NCI-H226 (cell line): ENCODE measurements at places on chromosomes 11 and 22.

- no peak for DNase-seq
Measured at GRCh38 chr11:69862331-69862771, 43.1 kb upstream of the FGF3 start.

DNA sequence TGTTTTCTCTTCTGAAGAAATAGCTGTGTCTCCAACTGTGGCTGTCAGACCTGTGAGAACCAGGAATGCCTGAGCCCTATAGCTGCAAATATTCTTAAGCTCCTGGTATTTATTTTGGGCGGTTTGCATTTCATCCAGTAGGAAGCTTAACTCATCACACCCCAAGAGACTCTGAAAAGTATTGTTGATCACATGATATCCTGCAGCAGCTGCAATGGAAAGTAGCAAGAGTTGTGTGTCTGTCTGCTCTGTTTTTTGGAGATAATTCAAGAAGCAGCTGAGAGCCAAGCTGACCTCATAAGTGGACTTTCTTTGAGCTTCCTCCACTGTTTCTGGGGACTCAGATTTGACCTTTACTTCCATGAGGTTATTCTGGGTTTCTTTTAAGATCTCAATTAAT is 36.4 kb upstream of the MRPL17 start:
- no peak for DNase-seq

DNA sequence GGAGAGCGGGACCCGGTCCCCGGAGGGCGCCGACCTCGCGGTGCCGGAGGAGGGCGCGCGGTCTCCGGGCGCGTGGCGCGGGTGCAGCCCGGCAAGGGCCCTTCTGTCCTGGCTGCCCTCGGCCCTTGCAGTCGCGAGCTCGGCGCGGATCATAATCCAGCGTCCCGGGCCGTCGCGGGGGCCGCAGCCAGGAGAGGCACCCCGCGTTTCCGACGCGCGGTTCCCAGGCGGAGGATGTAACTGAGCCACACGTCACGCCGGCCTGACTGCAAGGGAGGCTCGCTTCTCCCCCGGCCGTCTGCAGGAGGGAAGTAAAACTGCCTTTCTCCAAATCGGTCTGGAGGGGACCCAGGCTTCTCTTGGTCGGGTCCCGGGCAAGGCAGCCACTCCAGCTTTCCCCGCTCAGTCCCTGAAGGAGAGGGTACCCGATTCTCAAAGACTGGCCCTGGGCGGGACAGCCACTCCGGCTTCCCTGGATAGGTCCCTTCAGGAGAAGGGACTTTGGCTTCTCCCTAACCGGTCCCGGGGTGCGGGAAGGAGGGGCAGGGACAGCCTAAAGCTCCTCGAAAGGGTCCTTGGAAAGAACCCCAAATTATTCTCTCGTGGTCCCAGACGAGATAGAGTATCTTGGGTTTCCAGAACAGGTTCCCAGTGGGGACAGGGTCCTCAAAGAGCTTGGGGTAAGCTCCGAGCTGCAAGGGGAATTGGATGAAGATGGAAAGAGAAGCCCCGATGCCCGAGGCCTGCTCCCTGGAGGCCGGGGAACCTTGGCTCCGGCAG is 836 bp downstream of the SPON1 start:
- DNase-seq: no peak

DNA sequence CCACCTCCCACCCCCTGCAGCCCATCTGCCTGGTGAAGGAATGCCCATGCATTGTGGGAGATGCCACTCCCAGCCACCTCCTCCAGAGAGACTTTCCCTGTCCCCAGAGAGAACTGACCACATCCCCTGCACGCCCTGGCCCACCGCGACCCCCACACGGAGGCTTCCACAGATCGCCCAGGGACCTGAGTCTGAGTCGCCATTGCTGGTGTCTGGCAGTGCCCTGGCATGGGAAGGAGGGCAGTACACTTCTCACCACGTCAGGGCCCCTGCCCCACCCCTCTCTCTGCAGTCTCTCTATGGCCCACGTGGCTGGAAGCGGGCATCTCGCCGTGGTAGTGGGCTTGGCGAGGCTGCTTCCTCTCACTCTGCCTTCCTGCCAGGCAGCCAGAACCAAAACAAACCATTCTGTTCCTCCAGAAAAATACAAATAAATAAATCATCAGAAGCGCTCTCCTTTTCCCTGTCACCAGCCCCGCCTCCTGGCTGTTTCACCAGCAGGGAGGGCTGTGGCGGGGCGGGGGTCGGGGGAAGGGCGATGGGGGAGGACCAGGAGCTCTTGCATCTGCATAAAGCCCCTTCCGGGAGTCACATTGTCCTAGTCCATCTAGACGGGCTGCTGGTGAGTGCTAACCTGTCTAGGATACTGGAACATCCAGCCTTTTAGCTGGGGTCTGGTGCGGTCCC is 20.9 kb downstream of the SHISAL1 start:
- no peak for DNase-seq

GRCh38 chr11:119028346-119029068 is 2.2 kb downstream of the SLC37A4 start:
- no peak for DNase-seq

DNA sequence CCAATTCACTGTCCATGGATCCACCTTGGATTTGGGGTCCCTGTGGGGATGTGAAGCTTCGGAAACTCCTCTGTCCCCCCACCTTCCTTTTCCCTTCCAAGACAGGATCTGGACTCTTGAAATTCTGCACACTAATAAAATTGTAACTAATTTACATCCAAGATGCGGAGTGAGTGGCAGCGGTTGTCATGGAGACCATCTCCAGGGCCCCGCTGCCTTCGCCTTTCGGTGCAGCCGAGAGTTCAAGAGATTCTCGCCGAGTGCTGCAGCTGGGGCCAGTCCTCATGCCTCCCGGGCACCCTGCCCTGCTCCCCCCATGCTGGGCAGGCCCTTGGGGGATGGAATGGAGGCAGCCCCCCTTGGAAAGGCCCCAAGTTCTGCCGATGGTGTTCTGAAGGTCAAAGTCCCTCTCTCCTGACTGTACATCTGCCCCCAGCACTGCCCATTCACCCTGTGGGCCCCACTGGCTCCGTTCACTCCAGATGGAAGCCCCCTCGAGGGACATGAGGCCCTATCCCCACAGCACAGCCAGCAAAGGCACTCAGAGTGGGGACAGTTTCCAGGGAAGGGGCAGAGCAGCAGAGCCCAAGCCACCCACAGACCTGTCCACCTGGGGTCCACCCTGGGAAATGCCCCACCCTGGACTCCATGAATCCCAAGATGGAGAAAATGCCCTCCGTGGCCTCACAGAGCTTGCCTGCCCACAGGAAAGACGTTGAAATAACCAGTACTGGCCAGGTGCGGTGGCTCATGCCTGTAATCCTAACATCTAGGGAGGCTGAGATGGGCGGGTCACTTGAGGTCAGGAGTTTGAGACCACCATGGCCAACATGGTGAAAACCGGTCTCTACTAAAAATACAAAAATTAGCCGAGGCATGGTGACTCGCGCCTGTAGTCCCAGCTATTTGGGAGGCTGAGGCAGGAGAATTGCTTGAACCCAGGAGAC is 25.9 kb downstream of the IGLL1 start:
- DNase-seq: no peak

DNA sequence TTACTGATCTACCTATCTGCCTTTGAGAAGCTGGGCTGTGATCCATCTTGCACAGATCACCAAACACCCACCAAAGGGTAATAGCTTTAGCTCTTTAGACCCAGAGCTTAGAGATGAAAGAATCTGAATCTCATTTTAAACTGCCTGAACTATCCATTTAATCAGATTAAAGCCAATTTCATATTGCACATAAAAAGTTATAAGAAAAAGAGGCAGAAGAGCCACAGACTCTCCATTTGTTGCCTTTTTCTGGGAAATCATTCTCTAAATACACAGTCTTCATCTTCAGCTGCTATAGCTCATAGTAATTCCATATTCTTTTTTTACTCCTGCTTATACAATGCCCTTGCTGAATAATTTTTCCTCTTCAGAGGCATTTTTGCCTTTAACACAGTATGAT is 271.2 kb downstream of the DLG2 start:
- DNase-seq: no peak

GRCh38 chr11:74084796-74085541 is 76.1 kb upstream of the UCP3 start:
- DNase-seq: peak; percentile 73

DNA sequence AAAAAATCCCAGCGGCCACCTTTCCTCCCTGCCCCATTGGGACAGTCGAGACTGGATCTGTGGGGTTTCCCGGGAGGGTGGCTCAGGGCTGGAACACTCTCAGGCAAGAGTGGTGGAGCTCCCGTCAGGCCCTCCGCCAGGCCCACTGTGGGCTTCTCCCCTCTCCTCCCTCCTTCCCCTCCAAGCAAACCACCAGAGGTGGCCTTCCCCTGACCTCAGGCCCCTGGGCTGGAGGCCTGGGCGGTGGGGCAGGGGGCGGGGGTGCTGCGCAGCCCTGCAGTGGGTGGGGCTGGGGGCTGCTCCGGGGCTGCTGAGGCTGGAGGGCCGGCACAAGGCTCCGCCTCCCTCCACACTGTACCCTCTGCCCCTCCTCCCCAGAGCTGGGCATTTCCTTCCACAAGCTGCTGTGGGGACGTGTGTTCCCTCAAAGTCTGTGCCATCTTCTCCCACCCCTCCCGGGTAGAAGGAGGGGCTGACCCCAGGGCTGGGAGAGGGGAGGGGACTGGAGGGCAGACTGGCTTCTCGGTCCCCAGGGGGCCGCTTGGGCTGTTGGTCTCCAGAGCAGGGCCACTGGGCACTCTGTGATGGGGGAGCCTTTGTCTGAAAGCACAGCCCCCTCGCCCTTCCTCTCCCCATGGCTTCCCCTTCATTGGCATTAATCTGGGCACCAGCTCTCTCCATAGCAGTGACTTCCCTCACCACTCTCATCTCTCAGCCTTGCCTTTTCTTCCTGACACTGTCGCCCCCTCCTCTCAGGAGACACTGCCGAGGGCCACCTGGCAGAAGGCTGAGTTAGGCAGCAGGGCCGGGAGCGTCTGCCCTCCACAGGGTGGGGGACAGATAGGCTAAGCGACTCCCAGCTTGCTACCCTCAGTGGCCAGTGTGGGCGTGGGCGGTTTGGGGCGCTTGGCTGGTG is 7.1 kb downstream of the RCOR2 start:
- no peak for DNase-seq

GRCh38 chr11:9980931-9981330 is 313.1 kb downstream of the SBF2 start:
- no peak for DNase-seq

GRCh38 chr11:104573441-104573990 is 324.7 kb downstream of the CASP12 start:
- no peak for DNase-seq

- DNase-seq: no peak
Measured at GRCh38 chr22:32475468-32476010, 928 bp downstream of the FBXO7 start.

GRCh38 chr11:108807262-108807661 is 142.4 kb downstream of the DDX10 start:
- no peak for DNase-seq

DNA sequence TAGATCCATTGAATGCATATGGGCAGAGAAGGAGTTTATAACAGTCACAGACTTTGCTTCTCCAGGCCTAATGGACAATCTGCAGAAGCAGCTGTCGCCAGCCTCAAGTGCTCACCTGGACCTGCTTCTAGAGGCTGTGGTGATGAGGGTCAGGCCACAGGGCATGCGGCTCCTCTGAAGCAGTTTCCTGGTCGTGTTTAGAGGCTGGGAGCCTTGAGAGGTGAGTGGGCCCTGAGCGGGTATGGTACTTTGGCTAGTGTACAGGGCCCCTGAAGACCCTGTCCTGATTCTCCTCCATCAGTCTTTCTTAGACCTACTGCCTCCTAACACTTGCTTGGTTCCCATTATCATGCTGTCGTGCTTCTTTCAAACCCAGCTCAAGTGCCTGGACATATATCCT is 41.2 kb downstream of the NXPE2 start:
- DNase-seq: no peak

DNA sequence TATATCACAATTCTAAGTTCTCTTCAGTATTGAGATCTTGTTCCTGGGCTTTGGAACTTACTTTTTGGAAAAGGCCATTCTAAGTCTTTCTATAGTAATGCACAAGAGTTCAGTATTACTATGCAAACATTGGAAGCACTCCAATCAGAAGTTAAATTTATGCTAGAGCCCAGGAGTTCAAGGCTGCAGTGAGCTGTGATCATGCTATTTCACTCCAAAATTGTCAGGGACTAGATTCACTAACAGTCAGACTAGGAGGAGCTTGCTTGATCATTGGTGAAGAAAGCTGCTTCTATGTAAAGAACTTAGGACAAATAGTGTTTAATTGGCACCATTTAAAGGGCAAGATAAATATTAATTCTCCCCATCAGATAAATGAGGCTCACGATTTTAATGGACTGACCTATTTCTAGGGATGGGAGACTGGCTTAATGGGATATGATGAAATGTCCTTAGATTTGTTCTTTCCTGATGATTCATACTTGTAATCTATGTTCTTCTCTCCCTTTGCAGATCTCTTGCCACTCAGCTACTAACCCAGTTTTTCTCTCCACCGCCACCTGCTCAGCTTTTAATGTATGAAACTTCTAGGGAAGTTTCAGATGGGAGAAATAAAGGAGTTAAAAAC is 32.6 kb upstream of the TMEM123 start:
- peak; percentile 41 for DNase-seq

- no peak for DNase-seq
Measured at GRCh38 chr11:44088377-44088776, 7.1 kb upstream of the EXT2 start.

GRCh38 chr11:94305146-94305545 is 766 bp downstream of the IZUMO1R start:
- peak; percentile 45 for DNase-seq

GRCh38 chr11:118641397-118642019 is 34.1 kb downstream of the PHLDB1 start:
- no peak for DNase-seq

GRCh38 chr11:76714493-76714892 is 43.9 kb upstream of the LRRC32 start:
- no peak for DNase-seq

DNA sequence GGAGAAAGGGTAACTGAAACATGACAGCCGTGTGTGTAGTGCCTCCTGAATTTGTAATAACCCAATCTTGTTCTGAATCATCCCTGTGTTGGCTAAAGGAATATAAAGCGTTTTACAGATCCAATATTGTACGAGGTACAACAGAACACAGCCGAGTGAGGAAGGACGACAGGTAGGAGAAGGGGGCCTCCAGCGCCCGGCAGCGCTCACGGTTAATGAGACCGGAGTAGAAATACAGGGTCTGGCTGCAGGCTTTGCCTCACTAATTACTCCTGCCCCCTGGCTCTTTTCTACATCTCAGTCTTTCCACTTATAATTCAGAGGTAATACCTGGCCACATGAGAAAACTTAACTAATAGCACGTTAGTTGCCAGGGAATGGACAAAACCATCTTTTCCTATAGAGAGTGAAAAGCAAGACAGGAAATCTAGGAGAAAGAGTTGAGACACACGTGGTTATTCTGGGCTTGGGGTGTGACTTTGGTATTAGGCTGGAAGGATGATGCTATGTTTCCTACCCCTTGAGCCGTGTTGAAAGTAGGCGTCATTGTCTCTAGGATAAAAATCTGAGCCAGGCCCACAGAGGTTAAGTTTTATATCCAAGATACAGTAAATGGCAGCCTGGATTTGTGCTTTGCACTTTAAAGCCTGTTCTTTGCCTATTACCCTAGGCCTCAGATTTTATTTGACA is 54.1 kb downstream of the GRIK4 start:
- DNase-seq: peak; percentile 66

- DNase-seq: no peak
Measured at GRCh38 chr11:116215471-116216113, 557.2 kb downstream of the BUD13 start.

GRCh38 chr11:72535194-72535547 is 100.8 kb upstream of the CLPB start:
- DNase-seq: no peak
